Activated CD4-positive, alpha-beta T cell treated with anti-CD3 and anti-CD28 coated beads, Interleukin-2, amount 10 ng/mL, durations not matched to agents 7 days and 5 days (primary cell): ENCODE measurements at places on chromosomes 2 and 18.

GRCh38 chr18:26763446-26764110 lies 101.9 kb downstream of the AQP4 start:
- no peak for DNase-seq

DNA sequence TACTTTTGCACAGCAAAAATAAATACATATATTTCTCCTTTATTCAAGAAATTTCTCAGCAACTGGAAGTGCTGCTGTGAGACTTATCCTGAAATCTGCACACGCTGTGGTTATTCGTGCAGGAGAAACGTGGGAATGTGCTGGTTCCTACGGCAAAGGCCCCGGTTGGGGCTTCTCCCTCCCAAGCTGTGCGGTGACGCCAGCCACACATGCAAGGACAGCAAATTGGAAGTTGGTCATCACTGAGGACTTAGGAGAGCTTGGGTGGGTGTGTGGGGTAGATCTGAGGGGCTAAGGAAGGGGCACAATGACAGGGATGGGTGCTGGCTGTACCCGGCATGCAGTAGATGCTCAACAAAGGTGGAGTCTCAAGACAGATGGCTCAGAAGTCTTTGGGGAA lies 16.5 kb upstream of the MTCL1 start:
- no peak for DNase-seq

DNA sequence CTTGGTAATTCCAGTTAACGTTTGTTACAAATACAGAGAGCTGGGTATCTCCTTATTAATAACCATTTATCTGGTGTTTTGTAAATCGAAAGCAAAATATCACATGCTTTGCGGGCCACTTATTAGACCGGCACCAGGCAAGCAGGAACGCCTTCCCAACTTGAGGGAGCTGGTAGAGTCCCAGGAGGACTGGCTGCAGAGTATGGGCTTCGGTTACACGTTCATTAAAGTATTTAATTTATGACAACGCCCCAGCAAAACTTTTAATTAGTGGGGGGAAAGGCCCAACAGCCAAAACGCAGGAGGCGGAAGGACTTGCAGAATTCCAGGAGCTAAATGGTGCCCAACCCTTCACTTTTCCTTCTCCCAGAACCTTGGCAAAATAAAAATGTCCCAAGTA lies 3.7 kb downstream of the SMAD7 start:
- no peak for DNase-seq

DNA sequence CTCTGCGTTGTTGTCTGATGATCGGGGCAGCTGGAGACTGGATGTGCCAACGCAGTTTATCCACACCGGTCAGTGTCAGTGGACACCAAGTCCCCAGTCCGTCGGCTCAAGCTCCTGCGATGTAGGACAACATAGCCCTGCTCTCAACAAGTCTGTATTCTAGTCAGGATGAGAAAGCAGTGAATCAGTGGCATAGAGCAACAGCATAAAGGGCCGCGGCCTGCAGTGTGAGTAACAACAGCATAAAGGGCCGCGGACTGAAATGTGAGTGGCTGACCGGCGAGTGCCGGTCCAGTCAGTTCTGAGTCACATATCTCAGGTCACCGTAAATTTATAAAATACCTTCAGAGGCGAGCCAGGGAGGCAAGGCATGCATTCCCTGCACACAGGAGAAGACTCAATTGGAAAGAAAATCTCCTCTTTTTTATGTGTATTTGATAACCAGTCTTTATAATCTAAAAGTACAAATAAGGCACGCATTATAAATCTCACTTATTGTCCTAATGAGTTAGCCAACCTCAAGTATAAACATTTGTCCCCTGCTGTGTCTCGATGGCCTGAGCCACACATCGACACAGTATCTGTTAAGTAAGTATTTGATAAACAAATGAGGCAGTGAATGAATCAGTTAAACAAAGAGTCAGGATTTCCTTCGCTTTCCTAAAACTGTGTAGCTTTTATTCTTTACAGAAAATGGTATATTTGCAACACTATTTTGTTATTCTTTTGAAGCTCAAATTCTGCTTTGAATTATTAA lies 33.8 kb upstream of the NFATC1 start:
- DNase-seq: no peak

DNA sequence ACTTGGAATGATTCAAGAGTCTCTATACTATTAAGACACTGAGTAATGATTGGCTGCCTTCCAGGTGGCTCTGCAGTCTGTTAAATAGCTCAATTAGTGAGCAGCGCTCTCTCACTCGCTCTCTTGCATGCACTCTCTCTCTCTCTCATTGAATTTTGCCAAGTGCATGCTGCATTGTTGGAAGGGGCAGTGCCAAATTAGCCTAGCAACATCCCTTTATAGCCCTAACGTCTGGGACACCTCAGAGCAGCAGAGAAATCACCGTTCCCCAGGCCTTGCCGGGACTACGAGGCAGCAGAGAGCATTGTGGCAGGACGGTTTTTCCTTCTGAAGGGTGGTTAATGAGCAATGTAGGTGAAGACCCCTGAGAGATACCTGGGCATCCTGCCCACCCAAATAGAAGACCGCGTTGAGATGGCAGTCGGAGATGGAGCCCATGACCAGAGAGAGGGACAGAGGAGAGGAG lies 447.6 kb upstream of the POU3F3 start:
- DNase-seq: no peak

- DNase-seq: no peak
Measured at GRCh38 chr18:58449464-58449863, 179.4 kb downstream of the ALPK2 start.

DNA sequence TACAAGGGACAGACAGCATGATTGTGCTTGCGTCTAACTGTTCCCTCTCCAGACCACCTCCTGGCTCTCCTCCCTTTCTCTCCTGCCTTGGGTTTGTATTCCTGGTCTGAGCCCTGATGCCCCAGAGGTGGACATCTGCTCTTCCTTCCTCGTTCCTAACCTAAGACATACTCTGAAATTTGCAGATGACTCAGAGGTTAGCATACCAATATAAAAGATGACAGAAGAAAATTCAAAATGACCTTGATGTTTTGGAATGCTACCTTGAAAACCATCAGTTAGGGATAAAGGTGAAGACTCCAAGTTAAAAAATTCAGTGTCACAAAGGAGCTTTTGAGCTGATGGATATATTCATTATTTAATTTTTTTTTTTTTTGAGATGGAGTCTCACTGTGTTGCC lies 12.9 kb downstream of the SMYD1 start:
- DNase-seq: no peak
